Fibroblast of skin of right biceps (primary cell): ENCODE measurements at places on chromosomes 13 and 19.
A peak's percentile ranks its signal among the peaks of the same experiment; 100 is the strongest.

DNA sequence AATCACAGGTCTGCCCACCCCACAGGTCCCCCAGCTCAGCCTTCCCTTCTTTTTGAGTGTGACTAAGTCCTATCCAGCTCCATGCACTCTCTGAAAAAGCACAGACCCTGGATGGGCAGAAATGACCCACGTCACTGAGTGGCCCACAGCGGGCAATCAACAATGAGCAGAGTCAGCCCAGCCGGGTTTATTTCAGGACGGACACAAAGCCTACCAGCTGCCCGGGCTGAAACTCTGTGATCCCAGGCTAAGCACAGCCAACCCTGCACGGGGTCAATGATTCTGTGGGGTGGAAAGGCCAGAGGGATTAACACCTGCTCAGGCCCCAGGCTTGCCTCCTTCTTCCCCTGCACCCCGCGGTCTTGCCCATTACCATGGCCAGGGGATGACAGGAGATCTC is 8.4 kb downstream of the NAPA start:
- no peak for DNase-seq

GRCh38 chr13:106178816-106179215 is 356.6 kb downstream of the EFNB2 start:
- DNase-seq: no peak

GRCh38 chr19:5536337-5536894 is 31.3 kb downstream of the TINCR start:
- DNase-seq: peak; percentile 68

DNA sequence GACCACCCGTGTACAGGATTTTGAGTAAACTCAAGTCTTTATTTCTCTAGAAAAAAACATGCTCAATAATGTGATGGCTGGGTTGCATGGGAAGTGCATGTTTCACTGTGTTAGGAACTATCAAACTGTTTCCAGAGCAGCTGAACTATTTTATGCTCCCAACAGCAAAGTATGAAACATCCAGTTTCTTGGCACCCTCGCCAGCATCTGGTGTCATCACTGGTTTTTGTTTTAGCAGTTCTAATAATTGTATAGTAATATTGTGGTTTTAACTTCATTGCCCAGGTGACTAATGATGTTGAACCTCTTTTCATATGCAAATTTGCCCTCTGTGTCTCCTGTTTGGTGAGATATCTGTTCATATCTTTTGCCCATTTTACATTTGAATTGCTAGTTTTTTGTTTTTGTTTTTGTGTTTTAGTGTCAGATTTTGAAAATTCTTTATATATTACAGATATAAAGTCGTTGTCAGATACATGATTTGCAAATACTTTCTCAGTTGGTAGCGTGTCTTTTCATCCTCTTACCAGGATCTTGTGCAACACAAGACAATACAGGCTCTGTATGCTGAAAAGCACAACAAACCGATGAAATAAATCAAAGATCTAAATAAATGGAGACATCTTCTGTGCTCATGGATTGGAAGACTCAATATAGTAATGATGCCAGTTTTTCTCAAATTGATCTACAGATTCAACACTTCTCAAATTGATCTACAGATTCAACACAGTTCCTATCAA is 87.8 kb downstream of the IPO5 start:
- DNase-seq: no peak

GRCh38 chr19:49887665-49888509 is 8.8 kb downstream of the IL4I1 start:
- no peak for DNase-seq

DNA sequence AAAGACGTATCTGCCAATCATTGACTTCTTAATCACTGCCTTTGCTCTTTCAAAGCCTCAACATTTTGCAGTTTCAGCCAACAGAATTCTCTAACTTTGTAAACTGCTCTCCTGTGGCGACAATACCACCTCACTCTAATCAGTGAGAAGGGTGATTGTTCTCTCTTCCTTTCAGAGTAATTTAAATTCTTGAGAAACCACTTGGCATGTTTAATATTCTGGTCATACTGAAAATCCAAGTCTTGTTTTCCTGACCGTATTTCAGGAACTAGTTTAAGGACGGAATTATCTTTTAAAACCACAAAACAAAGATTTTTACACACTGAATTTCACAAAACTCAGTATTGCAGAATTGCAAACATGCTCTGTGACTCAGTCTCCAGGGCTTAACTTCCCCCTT is 5.2 kb upstream of the CDC16 start:
- DNase-seq: peak; percentile 39

DNA sequence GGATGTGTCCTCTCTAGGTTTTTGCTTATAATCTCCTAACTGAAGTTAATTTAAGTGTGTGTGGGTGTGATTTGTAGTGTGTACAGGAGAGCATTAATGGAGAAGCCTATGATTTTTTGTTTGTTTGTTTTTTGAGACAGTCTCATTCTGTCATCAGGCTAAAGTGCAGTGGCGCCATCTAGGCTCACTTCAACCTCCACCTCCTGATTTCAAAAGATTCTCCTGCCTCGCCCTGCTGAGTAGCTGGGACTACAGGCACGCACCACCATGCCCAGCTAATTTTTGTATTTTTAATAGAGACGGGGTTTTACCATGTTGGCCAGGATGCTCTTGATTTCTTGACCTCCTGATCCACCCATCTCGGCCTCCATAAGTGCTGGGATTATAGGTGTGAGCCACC is 20.6 kb downstream of the ZNF701 start:
- DNase-seq: no peak

- no peak for DNase-seq
Measured at GRCh38 chr13:104357672-104358354, 1291.6 kb upstream of the SLC10A2 start.

- DNase-seq: peak; percentile 80
Measured at GRCh38 chr19:46392252-46392801, 21.0 kb downstream of the CCDC8 start.

GRCh38 chr13:25463496-25463895 is 91.7 kb downstream of the ATP8A2 start:
- DNase-seq: peak; percentile 49

DNA sequence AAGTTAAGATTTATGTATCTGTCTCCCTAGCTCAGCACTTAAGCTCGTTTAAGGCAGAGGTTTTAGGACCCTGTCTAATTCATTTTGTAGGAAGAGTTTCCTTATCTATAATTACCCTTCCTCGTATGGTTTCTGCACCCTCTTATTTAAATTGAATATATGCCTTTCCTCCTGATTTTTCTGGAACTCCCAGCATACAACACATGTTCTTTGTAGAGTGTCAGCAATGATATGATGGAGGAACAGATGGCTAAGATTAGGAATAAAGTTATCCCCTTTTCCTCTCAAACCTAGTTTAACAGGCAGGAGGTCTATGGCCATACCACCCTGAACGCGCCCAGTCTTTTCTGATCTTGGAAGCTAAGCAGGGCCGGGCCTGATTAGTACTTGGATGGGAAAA is 359.5 kb downstream of the PCDH17 start:
- no peak for DNase-seq
